ENCODE measurements at places on chromosomes 7 and 10.

- no peak for DNase-seq
Measured at GRCh38 chr7:41822259-41822817, 119.4 kb upstream of the INHBA start.

DNA sequence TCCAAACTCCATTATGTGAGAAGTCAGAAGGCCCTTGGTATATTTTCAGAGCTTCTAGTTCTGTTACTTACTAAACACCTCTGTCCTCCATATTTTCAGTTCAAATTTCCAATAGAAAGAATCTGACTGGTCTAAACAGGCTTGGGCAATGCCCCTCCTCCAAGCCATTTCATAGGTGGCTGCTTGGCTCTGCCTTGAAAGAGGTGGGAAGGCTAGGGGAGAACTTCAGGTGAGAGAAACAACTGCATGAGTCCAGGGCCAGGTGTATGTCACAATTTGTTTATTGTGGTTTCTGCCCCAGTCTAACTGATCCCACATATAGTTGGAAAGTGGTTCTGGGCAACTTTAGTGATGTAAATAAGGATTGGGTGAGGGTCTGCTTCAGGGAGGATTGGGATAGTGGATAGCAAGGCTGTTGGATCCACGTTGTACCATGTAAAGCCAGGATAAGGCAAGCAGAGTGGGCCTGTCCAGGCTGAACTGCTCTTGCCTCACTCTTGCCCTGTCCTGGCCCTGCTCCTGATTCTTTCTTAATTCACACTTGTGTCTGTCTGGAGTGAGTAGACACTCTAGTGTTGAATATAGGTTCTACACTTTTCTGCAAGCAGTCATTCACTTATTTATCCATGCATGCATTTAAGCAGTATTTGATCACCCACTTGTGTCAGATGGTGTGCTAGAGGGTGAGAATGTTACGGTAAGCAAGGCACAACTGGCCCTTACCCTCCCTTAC lies 67.5 kb upstream of the COMTD1 start:
- DNase-seq, result no peak

GRCh38 chr10:129328546-129328945 lies 138.5 kb upstream of the MGMT start:
- DNase-seq, result no peak

DNA sequence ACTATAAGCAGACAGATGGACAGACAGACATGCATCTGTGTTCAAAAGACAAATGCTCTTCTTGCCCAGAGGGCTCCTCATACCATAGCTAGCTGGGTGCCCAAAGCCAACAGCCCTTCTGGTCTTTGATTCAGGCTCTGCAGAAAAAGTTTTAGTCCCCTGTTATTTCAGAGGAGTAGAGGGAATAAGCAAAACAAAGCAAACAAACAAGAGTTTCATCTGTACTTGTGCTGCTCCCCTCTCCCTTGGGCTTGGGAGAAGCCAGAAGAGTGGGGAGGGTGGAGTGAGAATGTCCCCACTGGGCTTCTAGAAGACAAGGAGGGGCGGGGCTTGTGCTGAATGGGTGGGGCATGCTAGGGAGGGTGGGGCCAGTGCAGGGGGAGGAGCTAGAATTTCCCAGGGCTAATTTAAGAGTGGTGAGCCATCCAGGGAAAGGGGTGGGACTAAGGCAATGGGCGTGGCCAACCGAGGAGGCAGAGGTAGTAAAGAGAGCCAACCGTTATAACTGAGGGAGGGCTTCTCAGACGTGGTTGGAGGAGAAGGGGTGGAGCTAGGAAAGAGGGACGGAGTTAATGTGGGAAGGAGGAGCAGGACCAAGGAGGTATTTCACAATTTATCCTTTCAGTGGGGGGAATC lies 101.2 kb upstream of the MGMT start:
- DNase-seq, result no peak

DNA sequence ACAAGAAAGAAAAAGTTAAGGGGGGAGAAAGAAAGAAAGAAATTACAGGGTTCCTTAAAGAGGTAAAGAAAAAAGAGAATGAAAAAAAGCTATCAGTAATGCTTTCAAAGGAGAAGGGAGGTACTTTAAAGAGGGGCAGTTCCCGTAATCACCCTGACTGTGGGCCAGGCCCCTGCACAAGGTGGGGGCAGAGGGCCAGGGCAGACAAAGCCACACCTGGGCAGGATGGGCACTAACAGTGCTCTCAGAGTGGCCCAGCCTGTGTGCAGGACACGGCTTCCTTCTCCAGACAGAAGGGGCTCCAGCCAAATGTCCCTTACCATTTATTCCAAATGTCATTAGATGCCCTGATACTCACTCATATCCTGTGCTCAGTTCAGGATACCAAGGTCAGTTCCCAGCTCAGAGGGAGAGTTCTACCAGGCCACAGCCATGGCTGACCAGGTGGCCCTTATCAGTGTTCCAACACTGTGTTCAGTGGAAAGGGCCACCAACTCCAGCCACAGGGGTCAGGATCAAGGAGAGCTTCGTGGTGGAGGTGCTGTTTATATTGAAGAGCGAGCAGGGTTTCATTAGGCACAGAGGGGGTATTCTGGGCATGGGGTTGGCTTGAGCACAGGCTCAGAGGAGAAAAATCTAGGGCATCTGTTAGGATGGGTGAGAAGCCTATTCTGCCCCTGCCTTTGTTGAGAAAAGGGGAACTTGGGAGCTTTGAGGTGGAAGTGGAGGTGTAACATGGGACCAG lies 29.9 kb downstream of the DPCD start:
- DNase-seq, result peak; percentile 27

DNA sequence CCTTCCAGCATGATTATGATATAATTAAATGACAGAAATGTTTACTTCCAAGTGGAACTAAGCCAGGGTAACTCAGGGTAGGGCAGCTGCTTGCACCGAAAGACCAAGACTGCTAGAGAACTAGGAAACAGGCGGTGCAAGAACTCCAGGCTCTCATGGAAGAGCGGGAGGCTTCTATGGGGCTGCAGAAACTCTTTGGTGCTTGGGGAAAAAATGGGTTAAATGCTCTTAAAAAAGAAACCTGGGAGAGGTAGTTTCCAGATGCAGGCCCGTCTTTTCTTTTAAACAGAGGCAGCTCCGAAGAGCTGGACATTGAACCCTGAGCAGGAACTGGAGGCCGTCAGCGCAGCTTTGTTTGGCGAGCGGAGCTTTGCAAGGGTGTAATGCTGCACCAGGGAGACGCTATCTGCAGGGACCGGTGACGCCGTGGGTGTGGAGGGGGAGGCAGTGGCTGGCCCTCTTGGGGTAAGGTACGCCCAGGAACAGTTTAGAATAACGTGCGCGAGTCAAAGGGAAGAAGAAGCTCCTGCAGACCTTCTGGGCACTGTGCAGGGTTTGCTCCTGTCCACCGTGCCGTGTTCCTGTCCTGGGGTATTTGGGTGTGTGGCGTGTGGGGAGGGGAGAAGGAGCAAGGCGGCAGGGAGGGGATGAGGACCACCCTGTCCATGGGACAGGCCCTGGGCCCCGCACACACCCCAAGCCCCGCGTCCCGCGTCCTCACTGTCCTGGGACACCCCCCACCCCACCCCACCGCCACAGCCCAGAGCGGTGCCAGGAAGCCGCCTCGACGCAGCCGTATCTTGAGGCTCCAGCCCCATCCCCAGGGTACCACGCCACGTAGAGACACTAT lies 59.0 kb downstream of the EGFR start:
- no peak for DNase-seq

GRCh38 chr7:32048970-32049491 lies 21.2 kb downstream of the PDE1C start:
- DNase-seq, result peak; percentile 7

DNA sequence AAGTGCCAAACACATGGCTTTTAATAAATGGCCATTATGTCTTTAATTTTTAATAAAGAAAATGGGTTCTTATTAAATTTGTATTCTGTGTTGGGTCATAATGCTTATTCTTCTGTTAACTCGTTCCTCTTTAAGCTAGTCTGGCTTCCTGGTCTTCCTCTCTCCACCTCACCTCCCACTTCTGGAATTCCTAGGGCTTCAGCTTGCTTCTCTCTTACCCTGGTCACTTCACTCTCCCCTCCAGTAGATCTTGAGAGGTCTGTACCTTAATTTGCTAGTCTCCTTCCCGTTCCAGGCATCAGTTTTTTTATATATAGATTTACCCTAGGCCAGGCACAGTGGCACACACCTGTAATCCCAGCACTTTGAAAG lies 111.2 kb downstream of the RALA start:
- peak; percentile 9 for DNase-seq

DNA sequence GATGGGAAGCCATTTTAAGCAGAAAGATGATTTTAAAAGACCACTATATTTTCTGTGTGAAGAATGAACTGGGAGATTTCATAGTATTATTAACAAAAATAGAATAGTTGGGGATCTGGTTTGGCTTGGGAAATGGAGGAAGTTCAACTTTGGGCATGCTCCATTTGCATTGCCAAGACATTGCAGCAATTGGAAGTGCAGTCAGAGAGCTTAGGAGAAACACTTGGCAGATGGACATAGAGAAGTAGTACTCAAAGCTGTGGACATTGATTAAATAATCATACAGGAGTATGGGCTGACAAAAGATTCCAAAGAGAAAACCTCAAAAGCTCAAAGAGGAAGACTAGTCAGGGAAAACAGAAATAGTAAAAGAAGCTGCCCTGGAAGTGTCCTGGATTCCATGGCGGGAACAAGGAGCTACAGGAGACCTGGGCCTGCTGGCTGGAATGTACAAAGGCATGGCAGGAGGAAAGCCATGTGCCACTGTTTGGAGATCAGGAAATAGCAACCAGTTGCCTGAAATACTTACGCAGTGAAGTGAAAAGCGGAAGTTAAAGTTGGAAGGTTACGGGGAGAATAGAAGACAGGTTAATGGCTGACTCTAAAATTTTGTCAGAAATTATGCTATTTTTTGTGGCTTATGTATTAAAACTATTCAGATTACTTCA lies 93.6 kb upstream of the MXI1 start:
- DNase-seq, result no peak

DNA sequence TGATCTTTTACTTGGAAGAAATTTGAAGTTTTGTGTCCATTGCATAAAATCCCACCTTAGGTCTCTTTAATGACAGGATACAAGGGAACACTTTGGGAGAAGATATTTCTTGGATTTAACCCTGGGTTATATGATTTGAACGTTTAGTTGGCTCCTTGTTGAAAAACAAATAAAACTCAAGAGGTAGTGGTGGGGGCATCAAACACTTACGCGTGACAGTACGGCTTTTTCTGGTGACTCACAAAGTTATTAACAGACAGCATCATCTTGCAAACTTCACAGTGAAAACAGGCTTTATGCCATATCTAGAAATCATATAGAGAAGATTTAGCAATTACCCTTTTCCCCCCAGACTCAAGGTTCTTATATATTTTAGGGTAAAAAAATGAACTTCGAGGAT lies 699 bp downstream of the NRAP start:
- DNase-seq, result no peak

GRCh38 chr7:3757059-3757458 lies 456.0 kb downstream of the SDK1 start:
- no peak for DNase-seq

DNA sequence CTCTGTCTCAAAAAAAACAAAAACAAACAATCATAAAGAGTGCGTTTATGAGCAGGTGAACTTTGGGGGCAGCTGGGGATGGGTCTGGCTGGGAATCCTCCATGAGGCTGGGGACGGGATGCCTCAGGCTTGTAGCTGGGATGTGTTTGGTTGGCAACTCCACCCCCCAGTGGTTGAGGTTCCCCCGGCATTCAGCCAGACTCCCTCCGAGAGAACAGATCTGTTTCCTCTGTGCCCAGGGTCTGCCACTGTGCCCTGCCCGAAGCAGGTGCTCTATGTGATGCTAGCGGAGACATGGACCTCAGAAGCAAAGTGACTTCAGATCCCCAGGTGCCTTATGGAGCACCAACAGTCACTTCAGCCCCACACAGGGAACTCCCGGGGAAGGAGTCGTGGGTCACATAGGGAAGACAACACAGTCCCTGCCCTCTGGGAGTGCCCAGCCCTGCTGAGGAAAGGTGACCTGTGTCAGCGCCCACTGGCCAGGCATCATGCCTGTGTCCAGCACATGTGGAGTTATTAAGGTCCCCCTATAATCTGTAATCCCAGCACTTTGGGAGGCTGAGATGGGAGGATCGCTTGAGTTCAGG lies 29.3 kb upstream of the GTF2IRD1 start:
- DNase-seq, result no peak

DNA sequence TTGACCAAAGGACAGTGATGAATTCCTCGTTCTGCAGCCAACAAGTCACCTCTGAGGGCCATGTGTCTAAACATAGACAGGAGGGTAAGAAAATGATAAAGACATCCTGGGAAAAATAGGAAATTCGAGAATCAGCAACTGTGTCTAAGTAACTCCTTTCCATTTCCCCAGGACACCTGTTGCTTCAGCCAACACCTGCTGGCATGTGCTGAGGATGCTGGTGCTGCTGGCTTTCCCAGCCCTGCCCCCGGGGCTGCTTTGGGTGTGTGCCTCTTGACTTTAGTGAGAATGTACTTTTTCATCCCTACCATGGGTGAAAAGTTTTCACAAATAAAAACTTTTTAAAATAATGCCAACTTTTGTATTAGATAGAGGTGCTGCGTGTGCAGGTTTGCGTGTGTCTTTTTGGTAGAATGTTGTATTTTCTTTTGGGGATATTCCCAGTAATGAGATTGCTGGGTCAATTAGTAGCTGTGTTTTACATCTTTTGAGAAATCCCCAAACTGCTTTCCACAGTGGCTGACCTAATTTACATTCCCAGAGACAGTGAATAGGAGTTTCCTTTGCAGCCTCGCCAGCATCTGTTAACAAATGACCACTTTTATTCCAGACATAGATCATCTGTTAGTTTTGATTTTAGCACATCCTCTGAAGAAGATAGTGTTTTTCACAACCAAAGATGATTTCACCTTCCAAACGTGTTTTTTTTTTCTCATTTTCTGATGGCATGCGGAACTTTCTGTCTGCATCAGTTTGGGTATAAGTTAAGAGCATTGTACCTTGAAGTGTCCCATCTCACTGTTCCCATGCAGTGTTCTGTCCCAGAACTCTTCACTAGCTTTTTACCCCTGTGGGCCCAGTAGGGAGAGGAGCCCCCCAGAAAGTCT lies 104.2 kb upstream of the ACBD5 start:
- DNase-seq, result no peak

GRCh38 chr10:74058071-74058470 lies 60.2 kb downstream of the VCL start:
- no peak for DNase-seq

DNA sequence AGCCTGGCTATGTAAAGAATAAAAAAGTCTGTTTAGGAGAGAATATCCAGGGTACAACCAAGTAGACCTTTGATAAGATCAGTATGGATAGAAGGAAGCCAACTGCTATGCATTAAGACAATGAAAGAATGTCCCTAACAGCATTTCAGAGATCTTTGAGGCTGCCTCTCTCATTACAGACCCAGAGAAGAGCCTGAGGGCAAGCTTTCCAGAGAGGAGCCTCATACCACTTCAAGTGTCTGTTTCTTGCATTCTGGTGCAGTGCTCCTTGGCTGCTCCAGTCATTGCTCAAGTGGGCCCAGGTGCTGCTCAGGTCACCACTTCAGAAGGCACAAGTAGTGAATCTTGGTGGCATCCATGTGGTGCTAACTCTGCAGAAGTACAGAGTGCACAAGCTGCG lies 514.0 kb downstream of the PLXDC2 start:
- no peak for DNase-seq

All from NCI-H69 (cell line).